Non-pigmented ciliary epithelial cell (primary cell): ENCODE measurements at places on chromosomes 5 and 9.

- no peak for DNase-seq
Observed at GRCh38 chr9:80097476-80097875, 525.7 kb downstream of the TLE4 start.

DNA sequence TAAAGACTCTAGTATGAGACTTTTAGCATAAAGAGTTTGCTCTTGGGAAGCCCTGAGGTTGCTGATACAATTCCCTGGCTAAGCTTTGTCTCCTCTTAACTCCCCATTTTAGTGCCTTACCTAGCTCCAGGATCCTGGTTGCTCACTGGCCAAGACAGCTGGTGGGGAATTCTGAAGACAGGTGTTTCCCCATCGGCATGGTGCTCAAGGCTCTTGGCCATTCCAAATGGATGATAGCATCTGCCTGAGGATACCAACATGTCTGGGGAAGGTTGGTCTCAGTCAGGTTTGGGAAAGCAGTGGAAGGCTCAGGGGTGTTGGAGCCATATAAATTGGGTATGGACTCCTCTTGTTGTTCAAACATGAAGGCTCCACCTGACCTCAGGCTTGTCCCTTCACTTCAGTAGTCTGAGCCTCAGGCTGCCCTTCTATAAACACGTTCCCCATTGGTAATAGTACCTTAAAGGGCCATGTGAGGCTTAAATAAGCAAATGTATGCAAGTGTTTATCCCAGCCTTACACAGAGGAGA, 44.5 kb upstream of the CXCL14 start:
- no peak for DNase-seq

- DNase-seq, result no peak
Observed at GRCh38 chr9:13264788-13265187, 14.7 kb downstream of the MPDZ start.

GRCh38 chr5:176888016-176888864, 10.9 kb downstream of the HK3 start:
- no peak for DNase-seq

DNA sequence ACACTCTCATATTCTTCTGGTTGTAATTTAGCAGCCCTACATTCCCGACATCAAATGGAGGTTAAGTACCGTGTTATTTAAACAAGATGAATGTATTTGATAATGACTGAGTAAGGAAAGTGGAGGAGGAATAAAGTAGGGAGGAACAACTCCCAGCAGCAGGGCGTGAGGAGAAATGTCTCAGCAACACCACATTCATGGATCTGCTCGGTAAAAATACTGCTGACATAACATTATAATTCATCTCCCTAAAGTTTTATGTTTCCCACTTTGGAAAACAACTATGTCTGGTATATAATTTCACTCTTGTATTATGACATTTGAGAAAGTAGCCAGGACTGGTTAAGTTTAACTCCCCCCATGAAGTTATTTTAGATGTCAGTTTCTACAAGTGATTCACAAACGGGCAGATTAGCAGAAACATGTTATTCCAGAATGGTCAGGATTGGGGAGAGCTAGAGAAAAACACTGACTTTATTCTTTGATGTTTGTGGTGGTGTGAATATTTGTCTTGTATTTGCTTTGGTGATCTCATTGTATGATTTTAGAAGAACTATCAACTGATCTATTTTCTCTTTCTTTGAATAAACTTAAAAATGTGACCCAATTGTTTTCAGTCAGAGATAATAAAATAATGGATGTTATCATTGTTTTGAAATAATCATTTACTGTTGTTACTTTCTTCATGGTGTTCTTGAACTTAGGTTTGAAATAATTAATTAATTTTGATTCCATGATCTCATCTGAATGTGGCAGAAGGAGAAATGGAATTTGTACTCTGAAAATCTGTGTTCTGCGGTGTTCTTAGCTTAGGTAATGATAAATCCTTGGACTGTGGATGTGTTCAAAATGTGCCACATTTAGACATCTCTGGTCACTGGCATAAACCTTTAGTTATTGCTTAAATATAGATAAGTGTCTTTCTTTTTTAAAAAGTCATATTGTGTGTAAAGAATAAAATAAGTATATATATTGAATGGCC, 303.6 kb upstream of the ZNF608 start:
- DNase-seq, result no peak

DNA sequence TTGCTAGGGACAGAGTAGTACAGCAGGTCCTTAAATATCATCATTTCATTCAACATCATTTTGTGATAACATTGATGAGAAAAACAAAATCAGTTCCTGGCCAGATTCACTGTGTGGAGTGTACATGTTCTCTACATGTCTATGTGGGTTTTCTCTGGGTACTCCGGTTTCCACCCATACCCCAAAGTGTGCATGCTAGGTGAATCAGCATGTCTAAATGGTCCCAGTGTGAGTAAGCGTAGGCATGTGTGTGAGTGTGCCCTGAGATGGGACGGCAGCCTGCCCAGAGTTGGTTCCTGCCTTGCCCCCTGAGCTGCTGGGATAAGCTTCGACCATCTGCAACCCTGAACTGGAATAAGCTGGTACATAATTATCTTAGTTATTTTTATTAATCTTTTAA, 16.5 kb upstream of the GLIS3 start:
- DNase-seq, result no peak

DNA sequence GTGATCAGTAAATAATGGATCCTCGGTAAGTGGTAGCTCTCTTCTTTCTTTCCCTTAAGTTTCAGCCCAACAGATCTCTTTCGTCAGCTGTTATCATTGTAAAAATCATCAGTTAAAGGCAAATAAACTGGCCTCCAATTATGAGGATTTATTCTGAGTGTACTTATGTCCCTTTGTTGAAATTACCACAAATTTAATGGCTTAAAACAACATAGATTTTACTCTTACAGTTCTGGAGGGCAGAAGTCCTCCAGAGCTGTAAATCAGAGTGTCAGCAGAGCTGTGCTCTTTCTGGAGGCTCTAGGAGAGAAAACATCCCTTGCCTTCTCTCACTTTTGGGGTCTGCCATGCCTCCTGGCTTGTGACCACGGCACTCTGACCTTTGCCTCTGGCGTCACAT, 104.6 kb downstream of the INSYN2B start:
- DNase-seq, result no peak
